HT-29 (cell line): ENCODE measurements at places on chromosomes 16 and 17. TPM values are rescaled to one million over a fixed set of nuclear protein-coding genes. Genes with fewer than 3 reads are reported as not detected.

The FGF11 gene
- 0.46 and 0.52 TPM in 2 replicates for total RNA-seq

GRCh38 chr17:6643451-6644125 lies 2.7 kb downstream of the TXNDC17 start:
- no peak for DNase-seq

DNA sequence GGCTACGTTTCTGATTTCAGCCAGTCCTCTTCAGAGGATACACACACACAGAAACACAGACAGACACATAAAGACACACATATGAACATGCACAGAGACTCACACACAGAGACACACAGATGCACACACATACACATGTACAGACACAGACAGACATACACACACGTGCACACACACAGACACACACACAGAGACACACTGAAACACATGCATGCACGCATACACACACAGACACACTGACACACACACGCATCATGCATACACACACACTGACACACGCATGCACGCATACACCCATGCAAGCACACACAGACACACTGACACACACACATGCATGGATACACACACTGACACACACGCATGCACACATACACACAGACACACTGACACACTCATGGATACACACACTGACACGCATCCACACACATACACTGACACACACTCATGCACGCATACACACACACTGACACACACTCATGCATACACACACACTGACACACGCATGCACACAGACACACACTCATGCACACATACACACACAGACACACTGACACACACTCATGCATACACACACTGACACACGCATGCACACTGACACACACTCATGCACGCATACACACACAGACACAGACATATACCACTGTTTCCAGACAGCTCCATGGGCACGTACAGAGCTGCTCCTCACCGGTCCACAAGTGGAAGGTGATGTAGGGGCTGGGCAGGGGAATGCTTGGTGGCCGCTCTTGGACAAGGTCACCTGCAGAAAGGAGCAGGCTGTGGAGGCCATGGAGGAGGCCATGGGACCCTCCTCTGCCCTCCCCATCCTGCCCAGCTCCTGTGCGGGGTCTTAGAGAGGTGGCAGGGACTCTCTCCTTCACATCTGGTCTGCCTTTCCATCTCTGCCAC lies 30.1 kb upstream of the MFSD6L start:
- DNase-seq = no peak

The HOXB5 gene
- total RNA-seq = 7.5 and 8.2 TPM in 2 replicates

- DNase-seq = no peak
Observed at GRCh38 chr17:7549401-7550055, 670 bp downstream of the TNFSF12 start.

DNA sequence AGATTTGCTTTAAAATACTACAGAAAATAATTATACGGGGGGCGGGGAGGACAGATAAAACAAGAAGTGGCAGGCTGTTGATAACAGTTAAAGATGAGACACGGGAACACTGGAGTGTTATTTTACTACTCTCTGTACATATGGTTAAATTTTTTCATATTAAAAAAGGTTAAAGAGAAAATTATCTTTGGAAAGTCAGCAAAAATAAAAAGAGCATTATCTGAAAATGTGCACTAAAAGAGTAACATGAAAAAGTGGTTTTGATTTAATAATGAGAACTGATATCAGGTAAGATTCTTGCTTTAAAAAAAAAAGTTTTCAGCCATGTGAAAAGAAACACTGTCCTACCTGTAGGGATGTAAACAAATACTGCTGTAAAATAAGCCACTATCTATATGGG lies 46.9 kb downstream of the ERN1 start:
- DNase-seq = no peak

- DNase-seq = no peak
Observed at GRCh38 chr17:27950995-27951394, 57.8 kb upstream of the LYRM9 start.

The PTGES3L gene
- 0.52 and 0.66 TPM in 2 replicates for total RNA-seq

The TVP23A gene
- total RNA-seq = not detected in 2 replicates

DNA sequence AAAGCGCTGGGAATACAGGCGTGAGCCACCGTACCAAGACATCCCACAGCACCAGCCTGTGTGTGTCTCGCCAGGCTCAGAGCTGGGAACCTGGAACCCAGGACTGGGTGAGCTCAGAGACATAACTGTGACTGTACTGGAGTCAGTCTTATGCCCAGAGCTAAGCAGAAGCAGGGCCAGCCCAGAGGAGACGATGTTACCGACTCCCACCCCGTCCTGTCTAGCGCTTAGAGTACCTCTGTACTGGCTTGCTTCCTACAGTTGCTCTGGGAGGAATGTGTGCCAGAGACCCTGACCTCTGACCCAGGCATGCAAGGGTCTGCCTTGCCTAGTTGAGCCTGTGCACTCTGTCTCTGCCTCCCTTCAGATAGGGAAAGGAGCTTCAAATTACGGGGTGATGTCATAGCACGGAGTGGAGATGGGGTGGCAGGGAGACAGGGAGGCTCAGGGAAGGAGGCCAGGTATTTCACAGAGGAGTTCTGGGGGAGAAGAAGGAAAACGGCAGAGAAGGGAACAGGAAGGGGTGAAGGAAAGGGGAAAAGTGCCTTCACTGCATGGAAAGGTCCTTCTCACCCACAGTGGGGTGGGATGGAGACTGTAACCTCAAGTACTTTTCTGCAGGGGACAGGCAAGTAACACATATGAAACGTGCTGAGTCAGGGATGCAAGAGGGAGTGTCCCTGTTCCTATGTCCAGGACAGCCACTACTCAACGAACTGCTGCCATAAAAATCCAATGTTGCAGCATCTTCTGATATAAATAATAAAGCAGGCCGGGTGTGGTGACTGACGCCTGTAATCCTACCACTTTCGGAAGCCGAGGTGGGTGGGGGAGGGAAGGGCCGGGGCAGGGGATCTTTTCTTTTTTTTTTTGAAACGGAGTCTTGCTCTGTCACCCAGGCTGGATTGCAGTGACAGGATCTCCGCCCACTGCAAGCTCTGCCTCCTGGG lies 5.8 kb upstream of the ARMC5 start:
- DNase-seq = no peak

DNA sequence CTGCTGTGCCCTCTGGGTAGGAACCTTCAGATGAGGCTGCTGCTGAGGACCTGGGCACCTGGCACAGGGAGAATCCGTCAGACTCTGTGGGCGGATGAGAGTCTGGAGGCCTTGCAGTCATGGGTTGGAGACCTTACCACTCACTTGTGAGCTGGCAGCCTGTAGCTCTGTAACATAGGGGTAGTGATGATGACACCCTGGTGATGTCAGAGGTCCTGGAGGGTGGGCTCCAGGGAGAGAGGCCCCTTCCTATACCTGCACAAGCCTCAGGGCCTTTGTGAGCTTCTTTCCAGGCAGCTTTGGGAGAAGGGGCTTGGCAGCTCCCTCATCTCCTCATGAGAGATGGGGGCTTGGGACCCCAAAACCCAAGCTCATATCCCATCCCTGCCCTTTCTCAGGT lies 1.6 kb downstream of the MIEF2 start:
- no peak for DNase-seq

DNA sequence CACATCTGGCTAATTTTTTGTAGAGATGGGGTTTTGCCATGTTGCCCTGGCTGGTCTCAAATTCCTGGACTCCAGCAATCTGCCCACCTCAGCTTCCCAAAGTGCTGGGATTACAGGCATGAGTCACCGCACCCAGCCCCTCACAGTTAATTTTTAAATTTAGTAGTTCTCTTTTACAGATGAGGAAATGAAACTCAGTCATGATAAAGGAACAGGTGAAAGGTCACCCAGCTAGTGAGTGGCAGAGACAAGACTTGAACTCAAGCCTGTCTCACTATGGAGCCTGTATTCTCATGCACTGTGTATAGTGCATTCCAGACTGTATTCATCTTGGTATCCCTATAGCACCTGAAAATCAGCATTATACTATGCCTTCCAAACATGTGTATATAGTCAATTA lies 77.1 kb upstream of the WSB1 start:
- no peak for DNase-seq
